Activated CD4-positive, CD25-positive, alpha-beta regulatory T cell treated with anti-CD3 and anti-CD28 coated beads, Interleukin-2, amount 50 U/mL, for 24 hours (primary cell): ENCODE measurements at places on chromosomes 1 and 21.
A peak's percentile ranks its signal among the peaks of the same experiment; 100 is the strongest.

GRCh38 chr21:32698971-32699693, 28.7 kb downstream of the SYNJ1 start:
- ATAC-seq, result no peak

GRCh38 chr1:72281144-72281543, 1.2 kb downstream of the NEGR1 start:
- ATAC-seq, result no peak

DNA sequence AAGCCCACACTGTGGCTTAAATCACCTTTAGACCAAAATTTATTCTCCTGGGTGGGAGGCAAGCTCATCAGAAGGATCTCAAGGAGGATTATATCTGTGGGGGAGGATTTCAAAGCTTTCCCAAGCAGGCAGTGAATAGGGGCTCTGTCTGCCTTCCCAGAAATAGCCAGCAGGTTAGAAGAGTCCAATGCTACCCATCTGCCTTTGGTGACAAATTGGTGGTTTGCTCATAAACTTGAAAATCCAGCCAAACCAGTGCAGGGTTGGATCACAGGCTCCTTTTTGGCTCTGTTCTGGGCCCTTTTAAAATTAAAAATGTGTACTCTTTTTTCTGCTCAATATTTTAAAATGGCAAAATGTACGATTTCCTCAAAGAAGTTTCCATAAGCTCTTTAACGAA, 118.9 kb upstream of the ZC3H11B start:
- no peak for ATAC-seq

DNA sequence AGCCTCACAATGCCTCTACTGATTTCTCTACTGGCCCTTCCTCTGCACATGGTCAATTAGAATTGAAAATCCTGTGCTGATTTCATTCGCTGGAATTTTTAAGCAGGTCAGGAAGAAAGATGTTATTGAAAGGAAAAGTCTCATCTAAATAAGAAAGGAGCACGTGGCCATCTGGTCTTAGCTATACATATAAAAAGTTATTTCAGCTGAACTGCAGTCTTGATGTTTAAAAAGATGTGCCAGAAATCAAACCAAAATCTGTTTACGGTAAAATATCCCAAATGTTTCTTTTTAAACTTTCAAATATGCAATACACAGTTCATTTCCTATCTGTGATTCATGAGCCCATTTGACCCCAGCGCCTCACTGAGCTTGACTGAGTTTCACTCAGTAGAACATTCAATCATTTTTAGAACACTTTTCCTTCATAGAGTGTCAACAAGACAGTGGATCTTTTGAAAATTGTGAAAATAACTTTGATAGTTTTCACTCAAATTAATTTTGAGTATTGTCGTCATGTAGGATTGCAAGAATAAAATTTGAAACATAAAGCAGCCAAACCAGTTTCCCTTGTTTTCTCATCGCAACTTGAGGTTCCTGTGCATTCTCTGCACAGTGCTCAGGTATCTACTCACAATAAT, 293.6 kb downstream of the PTPRC start:
- ATAC-seq, result no peak

GRCh38 chr1:193058529-193059281, 455 bp downstream of the UCHL5 start:
- ATAC-seq, result peak; percentile 59
